ENCODE measurements at places on chromosomes 6 and 20.

- DNase-seq = no peak
Observed at GRCh38 chr20:46123482-46124245, 5.5 kb downstream of the CD40 start.

GRCh38 chr6:125948455-125948854 lies 8.1 kb upstream of the HINT3 start:
- no peak for DNase-seq

- no peak for DNase-seq
Observed at GRCh38 chr20:32908334-32909292, 49.9 kb downstream of the EFCAB8 start.

- DNase-seq = no peak
Observed at GRCh38 chr6:148179786-148180185, 162.9 kb upstream of the SASH1 start.

DNA sequence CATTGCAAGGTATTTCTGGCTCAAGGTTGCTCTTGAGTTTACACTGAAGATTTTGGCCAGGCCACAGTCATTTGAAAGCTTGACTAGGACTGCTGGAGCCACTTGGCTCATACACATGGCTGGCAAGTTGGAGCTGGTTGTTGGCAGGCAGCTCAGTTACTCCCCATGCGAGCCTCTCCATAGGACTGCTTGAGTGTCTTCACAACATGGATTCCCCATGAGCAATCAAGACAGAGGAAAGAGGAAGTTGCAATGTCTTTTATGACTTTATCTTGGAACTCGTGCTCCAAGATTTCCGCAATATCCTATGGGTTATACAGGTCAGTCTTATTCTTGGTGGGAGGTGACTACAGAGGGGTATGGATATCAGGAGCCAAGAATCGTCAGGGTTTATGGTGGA lies 1.4 kb upstream of the MANBAL start:
- DNase-seq = no peak

DNA sequence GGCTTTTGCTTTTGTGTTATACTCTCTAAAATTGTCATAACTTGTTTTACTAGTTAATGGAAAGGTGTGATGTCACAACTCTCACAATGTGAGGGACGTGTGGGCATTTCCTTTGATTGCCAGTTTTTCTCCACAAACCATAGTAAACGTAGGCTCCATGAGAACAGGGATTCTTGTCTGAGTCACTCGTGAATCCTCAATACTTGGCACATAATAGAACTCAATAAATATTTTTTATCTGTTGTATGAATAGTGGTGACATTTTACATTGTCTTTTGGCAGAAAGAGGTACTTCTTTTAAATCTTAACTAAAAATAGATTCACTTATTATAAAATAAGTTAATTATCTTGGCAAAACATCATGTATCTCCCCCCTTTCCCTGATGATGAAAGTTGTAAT lies 69.0 kb upstream of the CNKSR3 start:
- DNase-seq = no peak

DNA sequence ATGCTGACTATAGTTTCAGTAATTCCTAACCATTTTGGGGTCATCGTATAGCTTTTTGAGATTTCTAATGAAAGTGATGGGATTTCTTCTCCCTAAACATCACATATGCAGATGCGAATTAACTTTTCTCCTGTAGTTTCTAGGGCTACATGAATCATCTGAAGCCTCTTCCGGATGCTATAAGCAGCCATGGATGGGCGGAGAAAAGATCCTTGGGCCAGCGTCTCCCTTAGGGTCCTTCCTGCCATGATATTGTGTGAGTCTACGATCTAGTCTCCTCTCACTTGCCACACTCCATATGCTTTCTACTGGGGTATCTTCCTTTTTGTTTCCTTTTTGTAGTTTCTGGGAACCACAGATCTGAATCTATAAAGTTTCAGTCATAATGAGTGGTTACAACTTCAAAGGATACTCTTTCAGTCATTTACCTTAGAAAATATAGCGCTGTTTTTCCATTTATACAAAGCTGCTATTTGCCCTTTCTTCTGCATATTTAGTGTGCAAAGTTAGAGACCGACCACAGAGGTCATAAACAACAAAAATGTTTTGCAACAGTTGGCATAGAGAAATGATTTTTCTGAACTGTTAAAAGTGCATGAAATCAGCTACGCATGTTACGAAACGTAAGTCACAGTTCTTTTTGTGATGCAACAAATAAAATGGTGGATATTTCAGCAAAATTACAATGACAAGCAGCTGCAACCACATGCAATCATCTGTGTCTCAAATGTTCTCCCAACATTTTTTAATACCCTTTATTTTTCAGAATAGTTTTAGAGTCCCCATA lies 396.2 kb upstream of the SLC35B3 start:
- no peak for DNase-seq

DNA sequence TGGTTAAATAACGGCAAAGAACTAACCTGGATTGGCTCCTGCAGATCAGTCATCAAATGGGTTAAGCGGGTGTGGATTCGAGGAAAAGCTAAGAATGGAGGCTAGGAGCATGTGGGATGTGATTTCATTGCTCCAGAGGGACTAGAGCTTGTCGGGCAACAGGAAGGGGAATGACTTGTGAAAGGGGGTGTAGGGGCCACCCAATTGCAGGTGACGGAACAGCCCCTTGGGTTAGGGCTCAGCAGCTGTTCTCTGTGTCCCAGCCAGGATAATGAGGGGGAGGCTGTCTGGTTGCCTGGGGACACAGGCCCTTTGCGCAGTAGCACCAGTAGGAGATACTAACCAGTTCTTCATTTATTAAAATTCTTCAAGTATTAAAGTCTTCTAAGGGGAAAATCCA lies 25.0 kb upstream of the MRPS18A start:
- DNase-seq = no peak

DNA sequence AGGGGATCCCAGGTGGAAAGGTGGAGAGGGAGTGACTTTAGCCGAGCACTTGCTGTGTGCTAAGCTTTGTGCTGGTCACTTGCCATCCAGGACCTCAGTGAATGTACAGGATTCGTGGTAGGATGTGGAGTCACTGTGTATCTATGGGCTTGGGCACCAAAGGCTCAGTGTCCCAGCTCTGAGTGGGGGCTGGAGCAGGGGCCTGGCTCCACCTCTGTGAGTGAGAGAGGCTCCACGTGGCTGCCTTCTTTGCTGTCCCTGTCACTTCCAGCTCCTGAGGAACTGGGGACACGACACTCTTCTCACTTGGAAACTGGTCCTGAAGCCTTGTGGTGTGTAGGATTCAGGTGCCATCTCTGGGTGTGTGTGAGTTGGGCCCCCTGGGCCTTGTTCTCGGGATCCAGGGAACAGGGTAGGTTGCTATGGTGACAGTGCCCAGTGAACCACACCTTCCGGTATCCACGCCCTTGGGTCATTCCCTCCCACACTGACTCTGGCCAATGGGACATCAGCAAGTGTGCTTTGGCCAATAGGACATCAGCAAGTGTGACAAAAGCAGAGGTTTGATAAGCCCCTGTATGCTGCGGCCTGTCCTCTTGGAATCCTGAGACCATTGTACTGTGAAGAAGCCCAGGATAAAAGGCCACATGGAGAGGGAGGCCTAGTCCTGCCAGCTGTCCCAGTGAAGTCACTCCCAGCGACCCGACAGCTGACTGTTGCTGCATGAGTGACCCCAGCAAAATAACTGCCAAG lies 87.7 kb downstream of the CDH22 start:
- DNase-seq = no peak

GRCh38 chr20:504632-505075 lies 38.9 kb downstream of the CSNK2A1 start:
- DNase-seq = no peak

GRCh38 chr6:64672131-64672530 lies 1034.9 kb downstream of the EYS start:
- no peak for DNase-seq

- DNase-seq = no peak
Observed at GRCh38 chr20:43576108-43576507, 14.6 kb upstream of the IFT52 start.

- DNase-seq = no peak
Observed at GRCh38 chr20:35912881-35913280, 41.4 kb downstream of the SCAND1 start.

GRCh38 chr6:52510213-52510562 lies 66.7 kb downstream of the TRAM2 start:
- DNase-seq = no peak

DNA sequence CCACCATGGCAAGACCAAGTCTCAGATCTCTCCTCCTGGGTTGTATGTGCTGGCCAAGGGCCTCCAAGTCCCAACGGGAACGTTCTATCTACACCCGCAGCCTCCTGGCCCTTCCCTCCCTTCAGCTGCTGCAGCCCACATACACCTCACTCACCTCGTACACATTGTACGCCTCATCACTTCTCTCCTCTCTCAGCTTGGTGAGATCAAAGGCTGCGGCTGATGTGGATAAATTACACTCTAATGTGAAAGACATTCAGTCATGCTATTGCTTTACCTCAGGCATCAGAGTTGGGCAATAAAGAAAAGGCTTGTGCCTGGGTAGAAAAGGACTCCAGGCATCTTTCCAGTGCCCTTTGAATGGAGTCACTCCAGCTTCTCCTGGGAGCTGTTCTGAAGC lies 135.3 kb upstream of the FOXQ1 start:
- DNase-seq = no peak

- no peak for DNase-seq
Observed at GRCh38 chr6:162753775-162754174, 26.0 kb downstream of the PACRG start.

- DNase-seq = no peak
Observed at GRCh38 chr6:141437685-141438084, 695.0 kb upstream of the GJE1 start.

GRCh38 chr20:53691060-53691810 lies 97.6 kb upstream of the ZNF217 start:
- DNase-seq = no peak

- DNase-seq = no peak
Observed at GRCh38 chr6:6760002-6760401, 171.5 kb downstream of the LY86 start.

All from GM06990 (cell line).